ENCODE measurements at places on chromosomes 5 and 9. TPM values are rescaled to one million over a fixed set of nuclear protein-coding genes. Genes with fewer than 3 reads are reported as not detected.

PRDM9 gene
- not detected for total RNA-seq

DMRTA1 gene
- not detected for total RNA-seq

DNA sequence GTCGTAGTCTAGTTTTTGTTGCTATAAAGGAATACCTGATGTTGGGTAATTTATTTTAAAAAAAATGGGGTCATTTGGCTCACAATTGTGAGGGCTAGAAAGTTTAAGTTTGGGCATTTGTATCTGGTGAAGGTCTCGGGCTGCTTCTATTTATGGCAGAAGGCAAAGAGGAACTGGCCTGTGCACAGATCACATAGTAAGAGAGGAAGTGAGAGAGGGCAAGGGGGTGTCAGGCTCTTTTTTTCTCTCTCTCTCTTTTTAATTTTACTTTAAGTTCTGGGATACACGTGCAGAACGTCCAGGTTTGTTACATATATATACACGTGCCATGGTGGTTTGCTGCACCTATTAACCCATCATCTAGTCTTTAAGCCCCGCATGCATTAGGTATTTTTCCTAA lies 453.3 kb downstream of the DIRAS2 start:
- no peak for DNase-seq
- no peaks in the 10 kb centered on the region for H3K4me1 ChIP-seq
- H3K4me3 ChIP-seq, result no peak overlapping the region
- H3K27ac ChIP-seq, result no peak overlapping the region
- H3K36me3 ChIP-seq, result no peaks in the 10 kb centered on the region

DNA sequence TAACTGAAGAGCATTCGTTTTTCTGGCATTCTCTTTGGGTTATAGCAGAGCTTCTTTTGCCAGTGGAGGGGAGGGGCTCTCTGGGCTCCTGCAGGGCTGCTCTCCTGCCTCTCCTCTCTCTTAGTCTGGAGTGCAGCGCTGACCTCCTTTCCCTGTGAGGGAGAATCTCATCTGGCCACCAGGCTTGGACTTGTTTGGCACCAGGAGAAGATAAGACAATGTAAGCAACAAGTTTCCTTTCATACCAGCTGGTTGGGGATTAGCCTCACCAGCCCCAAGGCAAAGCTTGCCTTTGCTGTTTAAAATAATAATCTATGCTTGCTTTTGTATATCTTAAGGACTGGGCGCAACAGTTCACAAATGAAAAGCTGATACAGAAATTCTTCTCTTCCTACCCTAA lies 196.4 kb downstream of the TLE4 start:
- peaks cover 14% of the 10 kb centered on the region for H3K27me3 ChIP-seq
- no peak overlapping the region for H3K27ac ChIP-seq
- no peaks in the 10 kb centered on the region for H3K36me3 ChIP-seq
- H3K4me3 ChIP-seq, result no peak overlapping the region

Measured in natural killer cell treated with Interleukin-12 subunit alpha and Interleukin-12 subunit beta and Interleukin-15 and Interleukin-18, amount 100 ng/mL, for 72 hours (primary cell).